ENCODE measurements at places on chromosomes 16 and 17.
A peak's percentile ranks its signal among the peaks of the same experiment; 100 is the strongest.

DNA sequence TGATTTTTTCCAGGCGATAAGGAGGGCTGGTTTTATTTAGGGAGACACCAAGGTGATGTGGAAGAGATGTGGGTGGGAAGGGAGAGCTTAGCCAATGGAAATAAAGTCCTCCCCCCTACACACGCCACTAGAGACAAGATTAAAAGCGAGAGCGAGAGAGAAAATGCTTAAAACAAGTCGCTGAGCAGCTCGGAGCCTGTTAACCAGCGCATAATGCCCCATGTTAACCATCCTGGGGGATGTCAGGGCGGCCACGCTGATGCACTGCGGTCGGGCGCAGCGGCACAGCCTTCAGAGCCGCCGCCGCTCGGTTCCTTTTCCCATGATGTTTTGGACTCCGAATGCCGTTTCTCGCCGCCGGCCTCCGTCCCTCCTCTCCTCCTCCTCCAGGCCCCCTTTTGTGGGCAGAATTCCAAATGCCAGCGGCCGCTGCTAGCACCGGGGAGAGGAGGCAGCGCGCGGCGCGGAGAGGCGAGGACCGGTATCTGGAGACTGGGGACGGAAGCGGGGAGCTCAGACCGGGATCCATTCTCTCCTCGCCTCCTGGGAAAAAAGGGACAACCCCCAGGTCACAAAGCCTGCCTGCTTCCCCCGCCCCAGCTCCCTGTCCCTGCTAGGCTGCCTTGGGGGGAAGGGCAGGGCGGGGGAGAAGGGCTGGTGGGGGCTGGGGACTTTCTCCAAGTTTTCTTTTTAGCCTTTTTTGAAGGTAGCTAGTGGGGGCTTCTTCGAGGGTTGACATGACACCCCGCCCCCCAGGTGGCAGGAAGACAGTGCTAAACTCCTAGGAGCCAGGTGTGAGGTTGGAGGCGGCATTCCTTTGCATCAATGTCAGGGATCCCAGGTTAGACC lies 98.1 kb upstream of the CCL2 start:
- no peak for DNase-seq

GRCh38 chr16:53707671-53708070 lies 3.7 kb downstream of the FTO start:
- no peak for DNase-seq

DNA sequence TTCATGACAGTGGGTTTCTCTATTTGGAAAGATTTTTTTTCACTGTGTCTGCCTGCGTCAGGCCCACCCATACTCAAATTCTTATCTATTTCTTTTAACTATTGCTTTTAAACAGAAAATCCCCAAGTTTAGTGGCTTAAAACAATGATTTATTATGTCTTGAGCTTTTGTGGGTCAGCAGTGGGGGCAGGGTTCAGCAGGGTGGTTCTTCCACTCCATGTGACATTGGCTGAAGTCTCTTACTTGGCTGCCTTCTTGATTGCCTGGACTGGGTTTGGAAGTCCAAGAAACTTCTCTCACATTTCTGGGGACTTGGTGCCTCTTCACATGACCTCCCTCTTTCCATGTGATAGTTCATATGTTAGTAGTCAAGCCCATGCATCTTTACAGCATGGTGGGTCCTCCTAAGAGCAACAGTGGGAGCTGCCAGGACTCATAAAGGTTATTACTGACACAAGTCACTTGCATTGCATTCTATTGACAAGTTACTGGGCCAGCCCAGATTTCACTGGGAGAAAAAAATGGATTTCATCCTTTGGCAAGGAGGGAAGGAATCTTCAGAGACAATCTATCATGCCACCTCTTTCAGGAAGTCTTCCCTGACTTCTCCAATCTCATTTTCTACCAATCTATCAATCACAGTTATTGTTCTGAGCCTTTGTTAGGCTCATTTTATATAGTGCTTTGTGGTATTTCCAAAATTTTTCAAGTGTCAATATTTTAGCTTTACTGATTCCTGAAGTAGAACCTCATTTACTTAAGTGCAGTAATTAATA lies 436.1 kb downstream of the XYLT1 start:
- no peak for DNase-seq

DNA sequence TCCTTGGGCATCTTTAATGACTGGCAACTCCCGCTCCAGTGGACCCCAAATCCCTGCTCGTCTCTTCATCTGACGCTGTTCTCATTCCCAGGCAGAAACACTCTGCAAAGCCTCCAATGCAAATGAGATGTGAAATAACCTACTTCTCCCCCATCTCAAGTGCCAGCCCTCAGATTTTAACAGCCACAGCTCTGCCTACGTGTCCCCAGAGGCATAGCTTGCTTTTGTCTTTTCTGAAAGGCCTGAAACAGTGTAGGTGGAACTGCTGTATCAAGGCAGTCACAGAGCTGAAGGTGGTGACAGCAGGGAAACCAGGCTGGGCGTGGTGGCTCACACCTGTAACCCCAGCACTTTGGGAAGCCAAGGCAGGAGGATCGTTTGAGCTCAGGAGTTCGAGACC lies 14.7 kb downstream of the RPH3AL start:
- DNase-seq = no peak

- no peak for DNase-seq
These were observed 251.1 kb downstream of the ABCC12 start for GRCh38 chr16:47904691-47905090.

GRCh38 chr17:76935331-76935730 lies 67.1 kb downstream of the MGAT5B start:
- DNase-seq = no peak

GRCh38 chr17:41666237-41666641 lies 22.4 kb upstream of the EIF1 start:
- DNase-seq = peak; percentile 54
